Right hindlimb (tissue), 1 donor: ENCODE measurements at places on chromosomes 11 and 22.
A peak's percentile ranks its signal among the peaks of the same experiment; 100 is the strongest.

DNA sequence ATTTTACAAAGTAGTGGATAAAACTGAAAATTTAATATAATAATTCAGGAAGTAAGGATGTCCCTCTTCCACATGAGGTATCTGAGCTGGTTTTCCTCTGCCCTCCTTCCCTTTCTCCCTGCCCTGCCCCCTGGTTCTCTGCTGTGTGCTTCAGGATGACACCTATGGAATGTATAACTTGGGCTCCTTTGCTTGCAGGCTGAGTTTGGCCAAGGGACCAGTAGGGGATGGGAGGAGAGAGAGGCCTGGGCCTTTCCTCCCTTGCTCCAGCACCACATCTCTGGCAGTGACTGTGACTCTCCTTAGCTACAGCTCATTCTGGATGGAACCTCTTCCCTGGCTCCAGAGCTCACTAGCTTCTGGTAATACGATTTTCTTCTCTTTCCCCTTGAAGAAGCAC lies 10.1 kb downstream of the IRAG1 start:
- DNase-seq, result no peak

GRCh38 chr22:45937960-45938359 lies 39.0 kb downstream of the WNT7B start:
- DNase-seq, result no peak

- DNase-seq, result no peak
These were observed 11.7 kb upstream of the KAT5 start for GRCh38 chr11:65700399-65700798.

- DNase-seq, result peak; percentile 78
These were observed 6.9 kb downstream of the CDC42EP1 start for GRCh38 chr22:37566903-37567798.

DNA sequence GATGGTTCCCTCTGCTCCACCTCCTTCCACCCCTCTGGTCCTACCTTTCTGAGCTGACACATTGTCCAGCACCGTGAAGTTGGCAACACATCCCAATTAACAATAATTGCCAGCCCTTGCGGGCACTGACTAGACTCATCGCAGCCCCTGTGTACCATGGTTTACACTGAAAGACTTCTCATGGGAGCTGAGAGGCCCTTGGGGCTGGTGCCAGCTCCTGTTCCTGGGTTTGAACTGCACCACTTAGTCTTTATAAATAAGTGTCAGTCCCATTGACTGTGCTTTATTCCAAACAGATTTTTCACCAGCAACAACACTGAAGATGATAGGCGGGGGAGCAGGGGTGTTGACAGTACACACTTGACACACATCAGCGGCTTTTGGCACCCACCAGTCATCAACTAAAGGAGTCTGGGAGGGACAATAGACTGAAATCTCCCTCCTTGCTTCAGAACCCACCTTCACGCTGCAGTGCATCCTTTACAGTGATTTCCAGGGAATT lies 447.3 kb downstream of the NTM start:
- DNase-seq, result no peak

DNA sequence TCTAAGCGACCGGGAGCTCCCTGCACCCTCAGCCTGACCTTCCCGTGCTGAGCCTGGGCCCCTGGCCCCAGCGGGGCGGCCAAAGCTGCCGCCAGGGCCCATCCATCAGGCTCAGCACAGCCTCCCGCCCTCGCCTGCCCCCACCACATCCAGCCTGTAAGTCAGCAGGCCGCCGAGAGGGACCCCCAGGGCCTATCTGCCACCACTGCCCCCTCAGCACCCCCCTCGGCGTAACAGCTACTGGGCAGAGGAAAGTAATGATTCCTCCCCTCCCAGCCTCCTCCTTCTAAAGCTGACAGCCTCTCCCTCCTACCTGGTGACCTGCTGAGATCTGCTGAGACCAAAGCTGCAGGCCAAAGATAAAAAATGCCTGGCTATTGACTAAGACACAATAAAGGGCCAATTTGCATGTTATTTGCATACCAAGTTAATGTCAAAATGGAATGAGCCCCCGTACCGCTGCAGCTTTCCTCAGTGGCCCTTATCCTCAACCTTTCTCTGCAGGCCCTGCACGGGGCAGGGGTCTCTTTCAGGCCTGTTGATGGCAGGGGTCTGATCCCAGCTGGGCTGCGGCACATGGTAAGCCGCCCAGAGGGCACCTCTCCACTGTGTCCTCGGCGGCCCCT lies 51.6 kb downstream of the RPUSD4 start:
- no peak for DNase-seq

DNA sequence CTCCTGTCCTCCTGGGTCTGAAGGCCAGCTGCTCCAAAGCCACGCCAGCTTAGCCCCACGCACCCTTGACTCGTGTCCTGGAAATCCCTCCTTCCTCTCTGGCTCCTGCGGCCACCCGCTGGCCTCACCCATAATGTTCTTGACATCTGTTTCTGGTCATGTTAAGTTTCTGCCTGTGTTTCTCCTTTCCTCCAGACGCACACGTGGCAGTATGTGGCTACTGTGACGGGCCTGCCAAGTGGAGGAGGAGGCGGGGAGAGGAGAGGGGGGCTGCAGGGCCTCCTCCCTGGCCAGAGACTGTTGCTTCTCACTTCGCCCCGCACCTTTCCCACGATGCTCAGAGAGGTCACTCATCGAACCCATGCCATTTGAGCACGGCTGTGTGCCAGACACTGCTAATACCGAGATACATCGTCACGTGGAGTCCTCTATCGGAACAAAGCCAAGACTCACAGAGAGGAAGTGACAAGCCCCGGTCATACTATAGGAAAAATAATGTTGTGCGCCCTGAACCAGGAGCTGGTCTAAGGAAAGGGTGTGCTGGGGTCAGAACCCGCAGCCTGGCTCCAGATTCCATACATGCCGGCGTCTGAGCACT lies 11.5 kb downstream of the C1QTNF6 start:
- peak; percentile 95 for DNase-seq

GRCh38 chr11:44319170-44319551 lies 9.2 kb upstream of the ALX4 start:
- no peak for DNase-seq

- DNase-seq, result no peak
These were observed 83.0 kb upstream of the KCNQ1OT1 start for GRCh38 chr11:2782769-2783168.

DNA sequence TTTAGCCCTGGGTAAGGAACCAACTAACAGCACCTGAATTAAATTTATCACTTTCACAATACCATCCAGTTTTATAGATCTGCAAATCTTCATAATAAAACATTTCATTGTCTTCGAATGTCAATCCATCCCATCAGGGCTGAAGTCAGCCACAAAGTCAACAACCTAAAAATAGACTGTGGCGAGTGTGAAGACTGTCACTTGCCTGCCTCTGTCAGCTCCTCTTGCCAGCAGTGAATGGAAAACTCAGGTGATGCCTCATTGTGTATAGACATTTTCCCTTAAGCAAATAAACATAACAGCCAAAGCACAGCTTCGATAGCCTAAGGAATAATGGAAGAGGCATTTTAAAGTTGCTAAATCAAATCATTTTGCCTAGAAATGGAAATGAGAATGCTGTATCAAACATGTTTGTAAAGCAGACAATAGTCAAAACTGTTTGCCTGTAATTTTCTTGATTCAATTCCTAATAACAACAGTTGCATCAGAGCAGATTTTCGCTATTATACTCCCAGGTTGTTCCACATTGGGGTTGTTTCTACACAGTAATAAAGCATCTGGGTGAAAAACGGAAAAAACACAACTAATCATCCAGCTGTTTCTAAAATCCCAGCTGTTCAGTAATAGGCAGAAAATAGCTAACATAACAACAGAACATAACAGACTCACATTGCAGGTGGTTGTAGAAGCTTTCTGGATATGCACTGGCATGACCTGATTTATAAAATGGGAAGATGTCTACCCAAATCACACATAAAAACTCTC lies 15.7 kb downstream of the KCNA4 start:
- DNase-seq, result no peak

GRCh38 chr11:35549787-35550186 lies 24.4 kb upstream of the PAMR1 start:
- DNase-seq, result no peak

DNA sequence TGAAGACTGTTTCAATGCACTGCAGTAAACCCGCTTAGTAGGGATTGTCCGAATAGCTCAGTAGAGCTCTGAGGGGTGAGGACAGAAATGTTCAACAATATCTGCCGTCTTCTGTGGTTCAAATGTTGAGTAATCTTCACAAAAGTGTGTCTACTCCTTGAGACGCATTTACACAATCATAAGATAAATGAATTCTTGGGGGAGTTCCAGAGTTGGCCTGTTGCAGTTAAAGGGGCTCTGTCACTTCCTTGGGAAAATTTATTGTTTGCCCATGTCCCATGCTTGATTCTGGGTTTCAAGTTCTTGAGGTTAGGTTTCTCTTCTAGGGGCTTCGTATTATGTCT lies 614 bp downstream of the ANO3 start:
- no peak for DNase-seq

GRCh38 chr22:22520667-22521602 lies 865 bp upstream of the ZNF280A start:
- DNase-seq, result no peak

GRCh38 chr11:19768197-19768596 lies 55.6 kb downstream of the NAV2 start:
- DNase-seq, result no peak

GRCh38 chr11:57469268-57469667 lies 8.9 kb downstream of the RTN4RL2 start:
- DNase-seq, result no peak

DNA sequence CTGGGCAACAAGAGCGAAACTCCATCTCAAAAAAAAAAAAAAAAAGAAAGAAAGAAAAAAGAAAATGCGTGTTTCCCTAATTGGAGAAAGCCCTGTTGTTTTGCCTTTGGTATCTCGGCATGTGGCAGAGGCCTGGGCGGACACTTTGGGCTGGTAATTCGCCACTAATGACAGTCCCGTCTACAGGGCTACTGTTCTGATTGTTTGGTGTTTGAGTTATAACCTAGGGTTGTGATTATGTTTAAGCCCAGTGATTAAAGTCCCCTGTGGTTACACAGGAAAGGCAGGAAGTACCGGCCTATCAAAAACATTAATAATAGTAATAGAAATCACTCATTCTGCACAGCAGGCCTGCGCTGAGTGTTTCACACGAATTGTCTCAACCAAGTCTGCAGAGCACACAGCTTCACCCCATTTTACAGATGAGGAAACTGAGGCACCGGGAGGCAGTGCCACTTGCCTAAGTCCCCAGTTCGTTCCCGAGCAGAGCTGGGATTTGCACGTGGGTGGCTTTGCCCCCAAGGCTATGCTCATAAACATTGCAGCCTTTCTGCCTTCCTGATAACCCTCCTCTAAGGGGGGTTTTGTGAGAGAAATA lies 39.1 kb upstream of the GRAMD4 start:
- DNase-seq, result no peak

GRCh38 chr11:1288426-1289151 lies 20.8 kb downstream of the TOLLIP start:
- no peak for DNase-seq

- no peak for DNase-seq
These were observed 204.6 kb downstream of the DBX1 start for GRCh38 chr11:19955660-19956059.

GRCh38 chr11:43573233-43573632 lies 107.3 kb upstream of the HSD17B12 start:
- no peak for DNase-seq

DNA sequence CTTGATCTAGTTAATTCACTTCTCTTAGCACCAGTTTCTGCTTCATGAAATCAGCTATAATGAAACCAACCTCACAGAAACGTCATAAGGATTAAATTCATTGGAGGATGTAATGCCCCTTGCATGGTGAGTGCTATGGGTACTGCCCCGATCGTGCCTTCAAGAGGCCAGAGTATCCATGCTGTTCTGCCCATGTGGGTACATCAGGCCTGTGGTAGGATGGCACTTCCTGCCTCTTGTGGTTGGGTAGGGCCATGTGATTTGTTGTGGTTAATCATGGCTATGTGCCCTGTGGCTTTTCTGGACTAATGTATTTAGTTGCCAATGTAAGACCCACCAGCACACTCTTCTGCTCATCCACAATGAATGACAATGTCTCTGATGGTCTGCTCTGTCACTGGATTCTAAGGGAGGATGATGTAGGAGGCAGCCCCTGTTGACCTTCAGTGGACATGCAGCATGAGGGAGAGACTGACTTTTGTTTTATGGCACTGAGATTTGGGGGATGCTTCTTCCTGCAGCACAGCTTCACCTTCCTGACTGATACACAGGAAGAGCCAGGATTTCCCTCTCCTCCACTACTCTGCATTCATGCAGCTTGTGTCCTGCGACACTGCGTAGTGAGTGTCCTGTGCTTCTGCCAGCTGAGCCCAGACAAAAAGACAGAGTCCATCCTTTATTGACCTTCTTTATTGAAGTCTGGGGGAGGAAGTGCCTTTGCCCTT lies 66.2 kb downstream of the DHCR7 start:
- DNase-seq, result no peak

GRCh38 chr11:83326326-83326725 lies 40.2 kb upstream of the CCDC90B start:
- no peak for DNase-seq

DNA sequence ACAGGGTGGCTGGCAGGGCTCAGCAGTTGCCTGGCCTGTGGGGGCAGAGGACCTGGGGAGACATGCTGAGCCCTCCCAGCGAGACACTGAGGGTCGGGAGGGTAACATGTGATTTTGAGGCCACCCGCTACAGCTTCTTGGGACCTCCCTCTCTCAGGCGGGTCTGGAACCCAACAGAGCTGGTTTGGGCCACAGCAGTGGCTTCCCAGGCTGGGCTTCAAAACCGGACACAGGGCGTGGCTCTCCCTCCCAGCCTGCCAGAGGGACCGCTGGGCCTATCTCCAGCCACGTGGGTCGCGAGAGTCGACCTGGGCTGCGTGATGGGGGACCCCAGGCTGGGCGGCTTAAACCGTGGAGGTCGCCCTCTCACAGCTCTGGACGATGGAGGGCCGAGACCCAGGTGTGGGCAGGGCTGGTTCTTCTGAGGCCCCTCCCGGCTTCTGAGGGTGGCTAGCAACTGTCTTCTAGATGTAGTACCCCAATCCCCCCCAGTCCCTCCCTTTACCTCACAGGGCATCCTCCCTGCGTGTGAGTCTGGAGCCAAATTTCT lies 91.7 kb downstream of the KCNQ1 start:
- DNase-seq, result peak; percentile 10

DNA sequence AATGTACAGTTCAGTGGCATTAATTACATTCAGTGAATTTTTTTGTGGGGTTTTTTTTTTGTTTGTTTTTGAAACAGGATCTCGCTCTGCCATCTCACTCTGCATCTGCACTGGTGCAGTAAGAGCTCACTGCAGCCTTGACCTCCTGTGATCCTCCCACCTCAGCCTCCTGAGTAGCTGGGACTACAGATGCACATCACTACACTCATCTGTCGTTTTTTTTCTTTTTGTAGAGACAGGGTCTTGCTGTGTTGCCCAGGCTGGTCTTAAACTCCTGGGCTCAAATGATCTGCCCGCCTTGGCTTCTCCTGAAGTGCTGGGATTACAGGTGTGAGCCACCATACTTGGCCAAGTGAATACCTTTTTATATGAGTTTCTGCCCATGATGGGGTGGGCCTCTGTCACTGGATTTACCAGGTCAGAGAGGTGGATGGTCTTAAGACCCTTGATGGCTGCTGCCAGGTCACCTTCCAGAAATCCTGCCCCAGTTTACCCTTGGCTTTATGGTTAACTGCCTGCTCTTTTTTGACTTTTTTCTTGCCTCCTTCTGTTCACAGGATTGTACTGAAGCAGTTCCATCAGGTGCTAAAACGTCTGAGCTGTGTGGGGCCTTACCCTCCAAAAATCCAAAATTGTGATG lies 22.6 kb downstream of the BCR start:
- DNase-seq, result no peak
